ENCODE measurements at places on chromosomes 3 and 15.

DNA sequence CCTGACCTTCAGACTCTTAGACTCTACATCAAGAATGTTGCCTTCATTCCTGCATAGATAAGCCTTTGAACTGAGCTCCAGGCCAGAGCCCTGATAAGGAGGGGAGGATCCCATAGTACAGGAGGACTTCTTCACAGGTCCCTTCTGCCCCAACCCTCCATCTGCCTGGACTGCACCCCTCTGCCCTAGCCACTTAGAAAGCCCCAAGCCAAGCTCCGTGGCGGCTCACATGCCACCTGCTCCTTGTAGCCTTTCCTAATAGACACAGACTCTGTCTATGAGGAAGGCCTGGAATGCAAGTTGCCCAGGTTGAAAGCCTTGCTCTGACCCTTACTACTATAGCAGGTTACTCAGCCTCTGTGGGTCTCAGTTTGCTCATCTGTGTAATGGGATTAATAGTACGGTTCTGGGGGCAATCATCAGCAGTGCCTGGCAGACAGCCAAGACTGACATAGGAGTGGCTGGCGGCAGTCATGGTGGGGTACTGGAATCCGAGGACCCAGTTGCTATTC is 11.6 kb downstream of the PCSK6 start:
- DNase-seq, result no peak

DNA sequence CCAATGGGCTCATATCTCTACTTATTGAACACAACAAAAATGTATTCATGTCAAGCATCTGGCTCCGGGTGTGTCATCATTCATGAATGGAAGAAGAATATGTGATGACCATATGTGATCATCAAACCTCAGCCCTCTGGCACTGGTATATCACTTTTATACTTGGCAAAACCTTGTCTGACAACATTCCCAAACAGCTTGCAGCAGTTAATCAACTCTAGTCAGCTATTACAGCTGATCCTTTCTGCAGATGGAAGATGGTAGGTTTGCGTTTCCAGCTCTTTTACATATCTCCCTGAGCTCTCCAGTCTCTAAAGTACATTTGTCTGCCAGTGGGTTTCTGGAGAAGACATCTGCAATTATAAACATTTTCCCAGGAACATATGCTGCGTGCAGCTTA is 6.6 kb downstream of the PLSCR5 start:
- DNase-seq, result no peak

- DNase-seq, result no peak
Measured at GRCh38 chr3:122660297-122660974, 20.2 kb upstream of the PARP14 start.

GRCh38 chr15:69903470-69904469 is 193.9 kb downstream of the TLE3 start:
- DNase-seq, result no peak

DNA sequence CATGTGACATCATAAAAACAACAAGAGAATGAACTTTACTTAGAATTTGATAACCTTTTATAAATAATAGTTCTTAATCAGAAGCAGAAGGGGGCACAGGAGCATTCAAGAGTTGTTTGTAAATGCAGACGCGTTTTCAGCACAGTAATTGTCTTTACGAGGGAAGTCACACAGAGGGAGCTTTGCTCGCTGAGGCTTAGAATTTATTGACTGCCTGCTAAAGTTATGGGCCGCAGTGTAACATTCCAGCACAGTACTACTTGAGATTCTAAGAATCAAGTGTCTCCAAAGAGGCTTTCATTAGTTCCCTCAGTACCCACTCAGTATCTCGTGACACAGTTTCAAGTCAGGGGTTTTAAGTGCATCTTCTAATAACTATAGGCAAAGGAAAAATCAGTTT is 288.7 kb downstream of the NR2F2 start:
- DNase-seq, result no peak

GRCh38 chr3:34213478-34213877 is 415.0 kb downstream of the PDCD6IP start:
- DNase-seq, result no peak

DNA sequence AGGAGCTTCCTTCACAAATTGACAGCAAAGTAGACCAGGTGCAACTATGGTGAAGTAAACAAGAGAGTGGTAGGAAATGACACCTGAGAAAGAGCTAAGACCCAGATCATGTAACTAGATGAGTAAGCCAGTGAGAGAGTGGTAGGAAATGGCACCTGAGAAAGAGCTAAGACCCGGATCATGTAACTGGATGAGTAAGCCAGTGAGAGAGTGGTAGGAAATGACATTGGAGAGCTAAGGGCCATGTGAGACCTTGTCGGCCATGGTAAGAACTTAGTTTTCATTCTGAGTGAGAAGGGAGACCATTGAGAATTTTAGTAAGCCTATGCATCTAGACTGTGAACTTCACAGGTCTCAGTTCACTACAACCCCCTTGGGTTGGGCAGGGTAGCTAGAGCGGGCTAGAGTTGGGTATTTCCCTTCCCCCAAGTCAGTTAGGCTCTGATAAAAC is 5.4 kb upstream of the SENP7 start:
- no peak for DNase-seq
